Stimulated activated CD8-positive, alpha-beta memory T cell treated with anti-CD3 and anti-CD28 coated beads, Interleukin-7, amount 100 ng/mL, for 24 hours (primary cell): ENCODE measurements at places on chromosomes 4 and X.

GRCh38 chr4:125505621-125506020 lies 190.9 kb downstream of the FAT4 start:
- DNase-seq, result no peak

DNA sequence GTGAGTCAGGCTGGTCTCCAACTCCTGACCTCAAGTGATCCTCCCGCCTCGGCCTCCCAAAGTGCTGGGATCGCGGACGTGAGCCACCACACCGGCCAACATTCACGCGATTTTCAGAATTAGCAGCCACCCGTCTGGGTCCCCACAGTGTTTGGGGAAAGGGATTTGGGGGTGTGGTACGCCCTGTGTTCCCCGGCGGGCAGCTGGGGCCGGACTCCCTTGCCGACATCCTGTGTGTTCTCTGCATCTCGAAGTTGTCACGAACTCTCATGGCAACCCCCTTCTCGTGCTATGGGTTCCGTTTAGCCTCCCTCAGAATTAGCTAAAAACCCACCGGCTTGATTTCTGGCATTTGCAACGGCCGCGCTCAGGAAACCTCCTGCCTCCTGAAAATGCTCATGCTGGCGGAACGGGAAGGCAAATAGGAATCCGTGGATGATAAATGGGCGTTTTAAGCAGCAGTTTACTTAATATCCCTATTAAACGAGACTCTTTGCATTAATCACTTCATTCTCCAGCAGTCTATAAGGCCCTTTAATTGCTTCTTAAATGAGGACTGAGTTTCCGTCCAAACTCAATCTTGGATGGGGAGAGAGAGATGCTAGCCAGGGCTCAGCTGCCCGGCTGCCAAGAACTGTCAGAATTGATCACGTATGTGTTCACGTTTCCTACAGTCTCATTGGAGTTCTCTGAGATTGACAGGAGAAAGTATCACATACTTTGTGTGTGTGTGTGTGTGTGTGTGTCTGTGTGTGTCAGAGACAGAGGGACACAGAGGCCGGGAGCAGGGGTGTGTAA lies 78.9 kb upstream of the PPP2R3B start:
- no peak for DNase-seq

GRCh38 chr4:6655924-6656323 lies 15.4 kb downstream of the MRFAP1 start:
- no peak for DNase-seq

- DNase-seq, result no peak
These were observed 52.1 kb upstream of the TBC1D9 start for GRCh38 chr4:140808256-140808655.

DNA sequence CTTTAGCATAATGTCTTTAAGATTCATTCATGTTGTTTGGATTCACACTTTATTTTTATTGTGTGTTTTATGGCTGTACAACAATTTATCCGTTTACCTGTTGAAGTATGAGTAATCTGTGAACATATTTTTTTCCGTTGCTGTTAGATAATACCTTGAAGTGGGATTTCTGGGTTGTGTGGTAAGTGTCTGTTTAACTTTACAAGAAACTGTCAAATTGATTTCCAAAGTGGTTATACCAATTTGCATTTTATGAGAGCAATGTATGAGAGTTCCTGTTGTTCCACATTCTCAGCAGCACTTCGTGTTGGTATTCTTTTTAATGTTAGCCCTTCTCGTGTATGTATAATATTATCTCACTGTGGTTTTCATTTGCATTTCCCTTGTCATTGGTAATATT lies 53.6 kb downstream of the USP53 start:
- DNase-seq, result no peak

DNA sequence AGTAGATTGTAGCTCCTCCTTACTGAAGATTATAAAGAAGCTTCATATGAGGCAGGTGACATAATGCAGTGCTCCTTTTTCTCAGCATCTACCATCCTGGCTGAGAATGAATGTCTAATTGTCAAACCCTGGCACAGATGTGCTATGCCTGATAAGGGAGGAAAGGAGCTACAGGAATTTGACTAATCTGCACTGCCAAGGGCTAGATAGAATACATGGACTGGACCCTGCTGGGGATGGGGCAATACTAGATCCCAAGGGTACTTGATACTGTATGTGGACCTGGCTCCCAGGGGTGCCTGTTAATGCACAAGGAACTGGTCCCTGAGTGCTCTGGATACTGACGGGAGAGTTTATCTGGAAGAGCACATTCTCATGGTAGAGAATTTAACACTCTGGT lies 362.2 kb upstream of the EMCN start:
- DNase-seq, result no peak

GRCh38 chr4:185805262-185805802 lies 6.7 kb downstream of the SORBS2 start:
- DNase-seq, result no peak

DNA sequence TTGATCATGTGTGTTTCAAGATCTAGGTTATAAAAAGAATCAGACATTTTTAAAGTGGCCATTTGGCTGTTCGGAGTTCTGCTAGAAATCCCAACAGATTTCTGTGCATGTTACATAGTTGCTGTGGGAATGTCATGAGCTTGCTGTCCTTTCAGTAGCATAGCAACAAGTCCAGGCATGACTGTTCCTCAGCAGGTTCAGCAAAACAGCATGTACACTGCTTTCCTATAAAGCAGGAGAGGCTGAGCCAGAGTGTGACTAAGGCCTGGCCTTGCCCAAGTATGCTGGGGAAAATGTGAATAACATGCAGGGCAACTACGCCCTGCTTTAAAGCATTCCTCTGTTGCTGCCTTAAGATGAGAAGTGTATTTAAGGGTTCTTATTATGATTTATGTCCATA lies 217.1 kb upstream of the SMIM31 start:
- no peak for DNase-seq

DNA sequence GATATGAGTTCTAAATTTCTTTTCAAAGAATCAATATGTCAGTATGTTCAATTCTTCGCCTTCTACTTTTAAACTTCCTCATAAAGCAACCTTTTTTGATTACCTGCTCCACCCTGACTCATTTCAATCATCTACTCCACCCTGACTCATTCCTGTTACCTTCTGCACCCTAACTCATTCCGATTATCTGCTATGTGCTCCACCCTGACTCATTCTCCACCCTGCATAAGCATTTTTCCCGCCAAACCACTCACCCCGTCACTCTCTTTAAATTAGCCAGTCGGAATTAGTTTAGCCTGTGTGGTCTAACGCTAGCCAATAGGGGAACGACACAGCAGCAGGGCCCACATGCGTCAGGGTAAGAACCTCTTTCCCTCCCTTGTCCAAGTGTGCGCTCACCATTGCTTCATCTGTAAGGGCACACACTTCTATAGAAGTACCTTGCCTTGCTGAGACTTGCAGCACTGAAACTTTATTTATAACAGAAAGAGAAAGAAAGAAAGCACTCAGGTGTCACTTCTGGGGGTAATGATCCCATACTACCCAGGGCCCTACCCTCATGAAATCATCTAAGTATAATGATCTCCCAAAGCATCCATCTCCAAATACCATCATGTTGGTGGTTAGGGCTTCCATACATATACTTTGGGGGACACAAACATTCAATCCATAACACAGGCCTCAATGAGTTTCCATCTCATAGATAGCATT lies 875.2 kb downstream of the RAPGEF2 start:
- no peak for DNase-seq

GRCh38 chr4:149794352-149794751 lies 21.3 kb downstream of the IQCM start:
- no peak for DNase-seq

- DNase-seq, result no peak
These were observed 221.0 kb downstream of the PALLD start for GRCh38 chr4:168717847-168718246.

DNA sequence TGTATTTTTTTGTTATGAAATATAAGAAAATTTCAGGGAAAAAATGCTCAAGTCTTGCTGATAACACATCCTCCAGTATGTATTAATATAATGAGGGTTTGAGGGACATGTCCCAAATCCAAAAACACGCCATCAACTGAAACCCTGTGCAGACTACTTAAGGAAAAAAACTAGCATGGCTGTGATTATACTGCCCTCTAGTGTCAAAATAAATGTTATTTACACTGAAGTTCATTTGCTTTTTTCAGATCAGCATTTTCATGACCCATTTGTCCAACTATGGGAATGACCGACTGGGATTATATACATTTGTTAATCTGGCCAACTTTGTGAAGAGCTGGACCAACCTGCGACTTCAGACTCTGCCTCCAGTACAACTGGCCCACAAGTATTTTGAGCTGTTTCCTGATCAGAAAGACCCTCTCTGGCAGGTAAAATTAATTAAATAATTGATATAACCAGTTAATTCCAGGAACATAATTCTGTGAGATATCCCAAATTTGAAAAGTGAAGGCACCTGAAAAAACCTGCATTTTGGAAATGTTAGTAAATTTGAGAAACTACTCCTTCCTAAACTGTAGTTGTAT lies 128.5 kb downstream of the PRSS12 start:
- no peak for DNase-seq

DNA sequence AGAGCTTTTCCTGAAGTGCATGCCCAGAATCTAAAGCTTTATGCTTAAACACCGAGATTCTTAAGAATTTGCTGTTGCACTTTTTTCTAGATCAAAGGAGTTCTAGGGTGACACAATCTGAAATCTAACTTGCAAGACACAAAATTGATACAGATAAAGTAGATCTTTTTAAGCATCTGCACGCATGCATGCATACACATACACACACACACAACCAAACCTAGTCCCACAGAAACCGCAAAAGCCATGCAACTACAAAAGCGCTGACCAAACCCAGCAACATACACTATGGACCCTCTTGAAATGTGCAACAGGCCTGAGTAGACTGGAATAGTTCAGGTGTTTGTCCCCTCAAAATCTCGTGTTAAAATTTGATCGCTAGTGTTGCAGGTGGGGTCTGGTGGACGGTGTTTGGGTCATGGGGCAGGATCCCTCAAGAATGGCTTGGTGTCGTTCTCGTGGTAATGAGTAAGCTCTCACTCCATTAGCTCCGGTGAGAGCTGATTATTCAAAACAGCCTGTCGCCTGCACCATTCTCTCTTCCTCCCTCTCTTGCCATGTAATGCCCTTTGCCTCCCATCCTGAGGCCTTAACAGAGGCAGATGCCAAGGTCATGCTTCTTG lies 52.7 kb downstream of the IRF2 start:
- no peak for DNase-seq
